ENCODE measurements at places on chromosomes 2 and 18. TPM values are rescaled to one million over a fixed set of nuclear protein-coding genes. Genes with fewer than 3 reads are reported as not detected.

Gene RNU2-63P
- not detected for polyA plus RNA-seq

Gene FBXO36
- polyA plus RNA-seq = 0.52 TPM

Gene GPR35
- polyA plus RNA-seq = 36.3 TPM

Gene CYP26B1
- polyA plus RNA-seq = not detected

Measured in CD14-positive monocyte (primary cell).